Fibroblast of mammary gland (primary cell): ENCODE measurements at places on chromosomes 5 and 9.

GRCh38 chr5:78353520-78353919 lies 6.9 kb upstream of the SCAMP1 start:
- DNase-seq, result no peak

- DNase-seq, result peak; percentile 46
Observed at GRCh38 chr5:343461-344401, 22.2 kb downstream of the AHRR start.

DNA sequence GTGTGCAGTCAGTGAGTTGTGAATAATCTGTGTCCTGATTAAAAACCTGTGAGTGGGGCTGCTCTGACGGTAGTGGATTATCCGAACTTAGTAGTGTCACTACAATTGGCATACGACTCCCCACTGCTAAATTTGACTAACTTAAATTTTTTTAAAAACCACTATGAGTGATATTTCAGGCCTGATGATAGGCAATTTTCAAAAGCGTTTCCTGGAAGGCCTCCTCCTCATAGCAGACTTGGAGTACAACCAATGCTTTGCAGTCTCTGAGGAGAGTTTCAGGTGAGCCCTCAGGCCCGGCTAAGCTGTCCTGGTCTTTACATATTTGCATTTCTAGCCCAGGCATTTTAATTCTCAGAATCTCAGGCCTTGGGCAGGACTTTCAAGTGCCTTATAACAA lies 10.8 kb downstream of the BTNL8 start:
- DNase-seq, result no peak

GRCh38 chr9:83247732-83248131 lies 184.8 kb upstream of the RASEF start:
- DNase-seq, result no peak

- DNase-seq, result no peak
Observed at GRCh38 chr5:168796593-168797580, 217.7 kb upstream of the PANK3 start.

- DNase-seq, result peak; percentile 77
Observed at GRCh38 chr9:3177936-3178335, 334.0 kb upstream of the PUM3 start.

DNA sequence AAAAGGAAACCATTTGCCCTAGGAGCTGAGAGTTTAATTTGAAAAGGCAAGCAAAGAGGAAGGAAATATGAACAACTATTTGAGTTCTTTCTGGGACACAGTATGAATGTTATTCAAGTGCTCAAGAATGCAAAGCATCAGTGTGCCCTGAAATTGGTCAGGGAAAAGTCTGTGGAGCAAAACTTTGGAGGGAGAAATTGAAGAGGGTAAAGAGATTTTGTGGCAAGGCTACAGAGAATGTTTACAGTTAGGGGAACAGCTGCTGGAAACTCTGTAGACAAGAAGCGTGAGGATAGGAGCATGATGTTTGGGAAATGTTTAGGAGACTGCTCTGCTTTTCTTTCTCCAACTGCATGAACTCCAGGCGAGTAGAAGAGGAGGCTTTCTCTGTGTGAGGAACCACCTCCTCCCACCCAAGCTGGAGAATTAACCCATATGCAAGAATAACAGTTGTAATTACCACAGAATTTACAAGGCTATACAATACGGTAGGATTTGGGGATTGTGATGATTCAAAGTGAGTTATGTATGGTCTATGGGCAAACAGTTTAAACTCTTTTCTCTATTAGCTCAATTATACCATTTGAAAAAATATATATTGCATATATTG lies 75.4 kb upstream of the IL7R start:
- no peak for DNase-seq

DNA sequence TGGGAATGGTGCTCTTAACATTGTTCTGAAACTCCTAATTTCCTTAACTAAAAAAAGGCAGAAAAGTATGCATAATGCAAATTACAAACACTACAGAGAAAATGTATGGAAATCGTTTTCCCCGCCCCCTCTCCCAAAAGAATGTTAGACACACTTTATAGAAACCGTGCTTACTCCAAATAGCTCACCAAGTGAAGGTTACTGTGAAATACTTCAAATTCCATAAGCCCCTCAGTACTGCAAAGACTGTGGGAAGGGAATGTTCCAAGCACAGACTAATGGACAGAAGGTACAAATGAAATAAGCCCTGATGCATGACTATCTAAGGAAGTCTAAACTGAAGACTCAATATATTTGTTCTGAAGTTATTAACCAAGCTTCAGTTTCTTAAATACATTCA lies 12.5 kb downstream of the MAPKAP1 start:
- DNase-seq, result no peak

DNA sequence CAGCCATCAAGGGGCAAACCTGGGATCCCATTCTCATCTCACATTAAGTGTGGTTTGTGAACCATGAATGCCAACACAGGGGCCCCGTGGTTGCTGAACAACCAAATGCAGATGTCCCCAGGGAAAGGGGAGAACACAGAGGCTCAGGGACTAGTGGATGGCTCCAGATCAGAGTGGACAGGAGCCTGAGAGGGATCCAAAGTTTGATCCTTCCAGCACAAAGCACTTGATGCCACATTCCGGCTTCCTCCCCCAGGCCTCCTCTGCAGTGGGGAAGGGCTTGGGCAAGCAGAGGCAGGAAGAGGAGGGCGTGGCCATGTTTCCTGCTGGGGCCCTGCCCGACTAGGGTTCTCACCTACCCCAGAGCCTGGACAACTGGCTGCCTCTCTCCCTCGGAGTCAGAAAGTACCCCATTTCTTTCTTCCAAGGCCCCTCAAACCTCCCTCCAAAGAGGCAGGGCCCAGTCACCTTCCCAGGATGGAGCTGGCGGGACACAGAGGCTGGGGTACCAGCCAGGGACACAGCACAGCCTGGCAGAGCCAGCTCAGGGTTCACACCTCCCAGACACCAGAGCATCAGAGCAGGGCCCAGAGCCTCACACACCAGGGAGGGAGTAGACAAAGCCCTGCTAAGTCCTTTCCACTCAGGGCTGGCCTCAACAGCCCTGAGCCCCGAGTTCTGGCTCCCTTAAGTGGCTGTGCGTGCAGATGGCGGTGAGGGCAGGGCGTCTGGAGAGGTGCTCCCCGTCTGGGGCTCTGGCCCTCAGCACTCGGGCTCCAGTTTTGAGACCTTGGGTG lies 4.3 kb upstream of the RNF44 start:
- no peak for DNase-seq

DNA sequence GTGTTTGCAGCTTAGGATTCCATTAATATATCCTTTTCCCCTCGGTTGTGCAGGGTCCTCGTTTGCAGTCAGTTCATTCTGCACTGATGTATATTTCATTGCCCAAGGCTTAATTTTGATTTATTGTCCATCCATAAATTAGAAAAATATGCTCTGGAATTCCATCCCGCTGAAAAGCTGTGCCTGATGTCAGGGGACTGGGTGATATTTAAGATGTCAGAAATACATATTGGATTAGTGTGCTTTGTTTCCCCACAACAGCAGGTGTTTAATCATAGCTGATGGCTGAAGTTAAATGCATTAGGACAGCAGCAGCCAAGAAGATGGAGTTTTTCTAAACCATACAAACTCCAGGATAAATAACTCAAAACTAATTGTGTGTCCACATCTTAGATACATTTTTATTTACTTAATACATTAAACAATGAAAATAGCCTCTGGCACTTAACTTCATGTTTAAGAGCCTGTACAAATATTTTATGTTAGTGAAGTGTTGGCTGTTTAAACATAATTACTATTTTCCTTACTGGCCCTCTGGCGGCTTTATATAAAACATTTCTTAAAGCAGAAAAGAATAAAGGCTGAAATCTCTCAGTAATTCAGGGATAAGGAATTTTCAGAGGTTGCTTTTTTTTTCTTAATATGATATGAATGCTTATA lies 170.4 kb upstream of the TBCA start:
- DNase-seq, result no peak

- DNase-seq, result no peak
Observed at GRCh38 chr9:16661816-16662215, 208.7 kb downstream of the BNC2 start.

GRCh38 chr9:109251080-109251775 lies 69.6 kb downstream of the EPB41L4B start:
- no peak for DNase-seq

DNA sequence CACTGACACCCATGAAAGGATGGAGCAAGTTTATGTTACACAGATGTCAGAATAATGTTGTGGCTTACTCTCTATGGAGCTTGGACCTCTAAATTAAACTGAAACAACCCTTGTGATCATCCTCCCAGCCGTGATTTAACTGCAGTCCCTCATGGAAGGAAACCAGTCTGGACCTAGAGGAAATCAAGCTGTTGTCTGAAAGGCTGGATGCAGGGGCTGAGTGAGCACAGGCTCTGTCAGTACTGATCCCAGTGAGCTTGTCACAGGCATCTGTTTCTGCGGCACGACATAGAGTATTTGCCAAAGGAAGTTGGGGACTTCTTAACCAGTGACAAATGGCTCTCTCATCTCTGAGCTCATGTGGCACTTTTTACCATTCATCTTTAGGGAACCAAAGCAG lies 282.9 kb upstream of the MAP3K1 start:
- DNase-seq, result no peak

DNA sequence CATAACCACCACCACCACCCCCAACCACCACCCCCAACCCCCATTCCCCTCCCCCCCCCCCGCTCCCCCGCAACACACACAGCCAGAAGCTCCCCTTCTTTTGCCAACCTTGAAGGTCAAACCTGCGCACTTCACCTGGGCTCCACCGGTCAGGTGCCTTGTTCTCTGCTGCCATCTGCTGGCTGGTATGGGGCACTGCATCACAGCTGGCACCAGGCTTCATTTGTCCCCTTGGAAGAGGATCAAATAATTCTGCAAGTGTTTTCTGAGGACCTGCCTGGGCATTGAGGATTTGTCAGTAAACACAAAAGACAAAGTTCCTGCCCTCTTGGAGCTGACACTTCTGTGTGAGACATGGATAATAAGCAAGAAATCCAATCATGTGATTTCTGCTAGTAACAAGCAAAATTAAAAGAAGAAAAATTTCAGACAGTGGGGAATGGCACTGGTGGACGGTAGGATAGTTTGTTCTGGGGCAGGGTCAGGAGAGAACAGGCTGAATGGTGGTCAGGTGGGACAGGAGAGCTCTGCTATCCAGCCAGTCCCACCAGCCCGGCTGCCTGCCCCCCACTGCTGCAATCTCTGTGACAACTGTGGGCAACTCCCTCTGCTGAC lies 55.6 kb upstream of the LMX1B start:
- peak; percentile 29 for DNase-seq

GRCh38 chr9:77021291-77021894 lies 1.9 kb downstream of the FOXB2 start:
- no peak for DNase-seq

DNA sequence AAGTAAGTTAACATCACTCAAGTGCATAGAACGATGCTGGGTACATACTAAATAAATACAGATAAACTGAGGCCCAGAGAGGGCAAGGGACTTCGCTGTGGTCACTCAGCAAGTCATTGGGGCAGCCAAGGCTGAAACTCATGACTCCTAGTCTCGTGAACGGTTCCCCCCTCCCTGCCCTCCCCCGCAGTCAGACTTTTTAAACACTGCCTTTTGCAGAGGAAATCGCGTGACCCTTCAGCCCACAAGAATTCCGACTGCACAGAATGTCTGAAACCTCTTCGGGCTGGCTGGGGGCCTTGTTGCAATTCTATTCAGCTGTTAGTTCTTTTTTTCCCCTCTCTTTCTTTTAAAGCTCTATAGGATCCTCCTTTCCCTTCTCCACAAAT lies 28.1 kb downstream of the NEK6 start:
- peak; percentile 94 for DNase-seq

- DNase-seq, result no peak
Observed at GRCh38 chr5:163342306-163342705, 95.1 kb upstream of the CCNG1 start.

DNA sequence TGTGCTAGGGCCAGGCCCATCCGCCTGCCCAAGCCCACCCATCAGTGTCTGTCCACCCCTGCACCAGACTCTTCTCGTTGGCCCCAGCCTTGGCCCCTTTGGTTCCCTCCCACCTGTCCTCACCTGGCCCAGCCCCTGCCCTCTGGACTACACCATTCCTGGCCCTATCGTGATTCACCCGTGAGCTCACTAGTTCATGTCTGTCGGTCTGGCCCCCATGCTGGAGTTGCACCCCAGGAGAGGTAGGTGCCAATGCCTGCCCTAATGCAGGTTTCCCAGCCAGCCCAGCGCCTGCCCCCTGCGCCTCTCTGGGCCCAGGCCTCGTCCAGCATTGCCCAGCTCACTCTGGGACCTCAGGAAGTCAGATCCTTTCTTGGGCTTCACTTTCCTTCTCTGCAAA lies 115.4 kb upstream of the LMX1B start:
- no peak for DNase-seq

GRCh38 chr9:89513837-89514236 lies 15.9 kb upstream of the SEMA4D start:
- DNase-seq, result no peak

DNA sequence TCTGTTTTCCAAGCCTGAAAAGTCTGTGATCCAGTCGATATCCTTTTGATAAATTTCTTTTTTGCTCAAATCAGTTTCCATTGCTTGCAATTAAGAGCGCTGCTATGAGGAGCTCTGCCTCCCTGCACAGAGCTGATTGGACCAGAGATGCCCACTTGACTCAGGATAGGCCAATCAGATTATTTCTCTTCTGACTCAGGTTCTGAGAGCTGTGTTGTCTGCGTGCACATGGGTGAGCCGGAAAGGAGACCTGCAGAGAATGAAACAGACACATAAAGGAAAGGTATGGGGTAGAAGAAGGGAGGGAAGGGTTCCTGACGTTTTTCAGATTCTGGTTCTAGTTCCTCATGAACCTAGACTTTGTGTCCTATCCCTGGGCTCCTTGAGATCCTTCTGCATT lies 15.8 kb upstream of the FABP6 start:
- peak; percentile 10 for DNase-seq

DNA sequence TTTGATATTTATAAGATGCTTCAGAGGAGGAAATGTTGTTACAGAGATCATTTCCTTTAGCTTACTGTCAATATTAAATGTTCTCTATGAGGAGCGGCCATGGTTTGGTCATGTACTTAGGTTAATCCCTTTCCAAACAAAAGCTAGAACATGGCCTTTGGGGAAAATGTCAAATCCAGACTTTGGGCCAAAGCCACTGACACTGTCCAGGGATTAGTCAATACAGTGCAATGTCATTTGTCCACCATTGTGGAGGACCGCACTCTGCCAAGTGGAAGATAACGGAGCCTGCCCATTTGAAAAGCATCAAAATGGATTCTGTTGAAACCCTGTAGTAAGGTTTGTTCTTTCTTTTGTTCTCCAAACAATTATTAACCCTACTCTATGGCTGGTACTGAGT lies 50.1 kb downstream of the FRMPD1 start:
- DNase-seq, result no peak

DNA sequence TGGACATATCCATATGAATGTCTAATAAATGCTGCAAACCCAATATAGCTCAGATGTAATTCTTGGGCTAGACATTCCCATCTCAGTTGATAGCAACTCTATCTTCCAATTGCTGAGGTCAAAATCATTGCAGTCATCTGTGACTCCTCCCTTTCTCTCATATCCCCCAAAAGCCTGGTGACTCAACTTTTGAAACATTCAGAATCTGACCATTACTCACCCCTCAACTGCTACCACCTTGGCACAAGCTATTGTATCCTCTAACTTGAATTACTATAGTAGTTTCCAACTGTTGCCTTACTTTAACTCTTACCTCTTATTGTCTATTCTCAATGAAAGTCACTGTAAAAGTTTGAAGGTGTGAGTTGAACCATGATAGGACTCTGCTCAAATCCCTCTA lies 600.1 kb upstream of the RGMB start:
- peak; percentile 88 for DNase-seq

- DNase-seq, result no peak
Observed at GRCh38 chr9:116904165-116904564, 217.1 kb downstream of the TRIM32 start.

- peak; percentile 78 for DNase-seq
Observed at GRCh38 chr5:7876867-7877266, 7.9 kb downstream of the MTRR start.

GRCh38 chr5:32426440-32427151 lies 17.9 kb downstream of the ZFR start:
- no peak for DNase-seq
